Globus pallidus (tissue), 1 donor: ENCODE measurements at places on chromosomes 11 and 22.
A peak's percentile ranks its signal among the peaks of the same experiment; 100 is the strongest.

DNA sequence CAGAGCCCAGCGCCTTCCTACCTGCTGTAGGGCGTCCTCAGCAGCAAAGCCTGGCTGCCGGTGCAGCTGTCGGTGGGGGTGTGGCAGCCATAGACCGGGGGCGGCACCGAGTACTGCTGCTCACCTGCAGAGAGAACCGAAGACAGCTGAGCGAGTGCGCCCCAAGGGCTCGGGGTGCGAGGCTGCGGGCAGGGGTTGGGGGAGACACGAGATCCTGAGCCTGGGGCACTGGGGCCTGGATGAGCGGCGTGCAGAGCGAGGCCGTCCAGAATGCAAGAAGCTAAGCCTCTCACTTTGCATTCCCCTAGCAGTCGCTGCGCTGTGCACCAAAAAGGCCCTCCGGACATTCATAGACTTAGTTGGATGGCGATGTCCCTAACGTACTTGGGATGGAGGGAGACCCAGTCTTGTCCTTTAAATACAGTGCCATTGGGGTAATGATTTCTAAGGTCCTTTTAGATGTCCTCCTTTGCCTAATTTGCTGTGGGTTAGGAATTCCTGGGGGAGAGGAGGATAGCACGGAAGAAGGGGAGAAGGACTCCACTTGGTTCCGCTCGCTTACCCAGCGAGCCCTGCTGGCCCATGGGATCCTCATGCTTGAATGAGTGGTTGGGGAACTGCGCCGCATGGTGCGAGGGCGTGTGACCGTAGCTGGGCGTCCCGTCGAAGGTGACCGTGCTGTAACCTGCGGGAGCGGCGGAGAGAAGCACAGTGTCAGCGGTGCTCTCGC lies 7.2 kb downstream of the WT1 start:
- no peak for DNase-seq

DNA sequence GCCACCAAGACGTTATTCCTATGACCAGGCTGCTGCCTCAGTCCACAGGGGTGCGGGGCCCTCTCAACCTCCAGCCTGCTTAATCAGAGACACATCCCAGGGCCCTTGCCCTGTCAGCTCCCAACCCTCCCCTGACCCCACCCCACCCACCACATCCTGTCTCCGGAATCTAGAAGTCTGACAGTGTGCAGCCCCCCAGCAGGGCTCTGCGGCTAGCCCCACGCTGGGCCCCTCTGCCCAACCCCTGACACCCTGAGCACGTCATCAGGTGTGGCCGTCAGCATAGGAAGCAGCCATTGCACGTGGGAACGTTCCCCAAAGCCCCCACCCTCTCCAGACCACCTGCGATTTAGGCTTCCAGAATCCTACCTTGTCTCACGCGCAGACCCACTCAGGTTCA lies 34.3 kb upstream of the IGSF9B start:
- DNase-seq, result no peak

DNA sequence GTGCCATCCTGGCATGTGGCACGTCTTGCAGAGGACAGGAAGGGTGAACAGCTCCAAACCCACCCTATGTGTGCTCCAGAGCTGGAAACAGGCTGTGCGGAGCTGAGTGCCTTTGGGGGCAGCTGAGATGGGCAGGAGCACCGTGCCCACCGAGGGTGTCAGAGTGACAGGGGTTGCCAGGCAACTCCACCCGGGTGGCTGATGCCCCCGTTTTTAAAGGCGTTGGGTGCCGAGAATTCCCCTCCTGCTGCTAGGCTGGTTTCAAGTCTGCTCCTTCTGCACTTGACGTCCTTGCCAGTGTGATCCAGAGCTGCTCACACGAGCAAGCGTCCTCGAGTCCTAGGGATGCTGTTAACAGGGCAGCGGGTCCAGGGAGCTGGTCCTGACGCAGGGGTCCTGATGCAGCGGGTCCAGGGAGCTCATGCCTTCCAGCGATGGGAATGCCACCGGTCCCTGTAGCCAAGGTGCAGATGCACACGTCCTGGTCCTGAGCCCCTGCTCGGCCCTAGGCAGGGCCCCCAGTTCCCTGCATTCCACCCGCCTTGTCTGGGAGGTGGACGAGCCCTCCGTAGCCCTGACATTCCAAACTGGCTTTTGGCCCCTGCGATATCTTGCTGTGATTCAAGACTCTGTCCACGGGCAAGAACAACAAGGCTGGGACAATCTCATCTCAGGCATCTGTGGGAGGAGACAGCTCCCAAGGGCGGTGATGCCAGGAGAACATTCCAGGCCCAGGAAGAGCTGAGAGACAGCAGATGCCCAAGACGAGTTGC lies 4.9 kb downstream of the KCNQ1 start:
- no peak for DNase-seq

- peak; percentile 85 for DNase-seq
These were observed 5.6 kb downstream of the PICK1 start for GRCh38 chr22:38062791-38063190.

- DNase-seq, result peak; percentile 38
These were observed 7.3 kb upstream of the EHF start for GRCh38 chr11:34613552-34614056.

- DNase-seq, result no peak
These were observed 300.6 kb downstream of the DDX10 start for GRCh38 chr11:108965306-108966001.

DNA sequence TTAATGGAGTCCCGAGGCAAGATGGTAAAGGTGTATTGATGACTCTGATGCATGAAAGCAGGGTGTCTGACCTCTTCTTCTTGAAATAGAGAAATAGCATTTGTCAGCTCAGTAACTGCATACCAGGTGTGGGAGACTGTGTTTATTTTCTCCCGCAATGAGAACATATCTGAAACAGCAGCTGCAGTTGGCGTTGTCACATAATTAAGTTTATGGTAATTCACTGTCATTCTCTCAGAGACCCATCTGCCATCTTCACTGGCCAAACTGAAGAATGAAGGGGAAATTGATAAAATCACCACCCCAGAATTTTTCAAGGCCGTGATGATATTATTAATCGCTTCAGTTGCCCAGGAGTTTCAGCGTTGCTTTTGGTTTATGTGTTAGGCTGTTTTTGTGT lies 20.1 kb upstream of the MCHR1 start:
- DNase-seq, result no peak

GRCh38 chr11:65954771-65955170 lies 6.8 kb upstream of the SART1 start:
- DNase-seq, result no peak
